Activated T-helper 1 cell treated with anti-CD3 and anti-CD28 coated beads, Interleukin-12 subunit alpha, Interleukin-12 subunit beta, Interleukin-2, Interleukin-4 antibody, amounts not matched to agents 30 ng/mL and 10 ng/mL and 1 ng/mL, durations not matched to agents 14 hours and 24 hours and 36 hours (primary cell): ENCODE measurements at places on chromosomes 5 and 9. TPM values are rescaled to one million over a fixed set of nuclear protein-coding genes. Genes with fewer than 3 reads are reported as not detected.

DNA sequence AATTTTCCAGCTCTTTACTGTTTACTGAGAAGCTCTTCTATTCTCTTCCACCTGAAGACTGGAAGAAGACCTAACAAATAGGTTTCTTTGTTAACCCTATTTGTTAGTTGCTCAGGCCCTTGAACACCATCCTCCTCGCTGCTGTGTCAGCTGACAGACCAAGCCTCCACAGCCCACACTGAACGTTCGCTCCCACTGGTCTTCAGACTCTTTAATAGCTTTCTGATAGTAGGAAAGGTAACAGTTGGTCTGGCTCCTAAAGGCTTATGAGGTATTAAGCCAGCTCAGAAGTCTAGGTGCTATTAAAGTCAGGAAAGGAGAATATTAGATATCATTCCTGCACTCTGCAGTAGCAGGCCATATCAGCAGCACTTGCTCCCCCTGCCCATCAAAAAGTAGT is 23.3 kb upstream of the F2R start:
- peaks cover 49% of the 10 kb centered on the region for H3K36me3 ChIP-seq
- H3K27me3 ChIP-seq, result no peaks in the 10 kb centered on the region
- H3K4me1 ChIP-seq, result peaks cover 45% of the 10 kb centered on the region
- no peak for DNase-seq
- no peak overlapping the region for H3K27ac ChIP-seq

GRCh38 chr9:132651259-132651658 is 18.5 kb downstream of the DDX31 start:
- H3K27ac ChIP-seq, result no peak overlapping the region
- no peaks in the 10 kb centered on the region for H3K27me3 ChIP-seq
- no peak for DNase-seq
- H3K36me3 ChIP-seq, result peaks cover 35% of the 10 kb centered on the region
- H3K4me1 ChIP-seq, result peaks cover 16% of the 10 kb centered on the region

DNA sequence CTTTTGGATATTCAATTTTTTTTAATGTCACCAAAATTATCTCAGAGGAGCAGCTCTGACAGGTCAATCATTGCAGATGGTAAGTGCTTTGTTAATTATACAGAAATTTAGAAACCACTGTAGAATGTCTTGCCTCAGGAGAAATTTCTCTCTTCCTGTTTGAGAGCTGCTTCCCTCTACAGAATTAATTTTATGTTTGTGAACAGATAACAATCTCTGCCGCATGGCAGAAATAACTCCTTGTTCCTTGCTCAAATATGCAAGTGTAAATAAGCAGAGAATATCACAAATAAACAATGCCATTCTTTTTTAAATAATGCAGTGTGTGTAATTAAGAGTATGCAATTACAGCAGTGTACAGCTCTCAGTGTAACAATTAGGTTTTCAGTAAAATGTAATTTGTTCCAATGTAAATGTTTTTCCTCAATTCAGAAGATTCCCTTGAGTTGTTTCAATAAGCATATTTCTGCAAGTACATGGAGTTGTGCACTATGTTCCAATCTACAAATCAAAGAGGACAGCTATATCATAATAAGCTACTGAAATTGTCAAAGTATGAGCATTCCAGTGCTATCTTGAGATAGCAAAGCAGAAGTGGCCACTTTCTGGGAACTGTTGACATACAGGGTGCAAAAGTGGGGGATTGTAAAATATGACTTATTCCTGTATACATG is 1012.8 kb downstream of the MAT2B start:
- no peak overlapping the region for H3K4me3 ChIP-seq
- H3K27ac ChIP-seq, result no peak overlapping the region
- no peak for DNase-seq
- H3K36me3 ChIP-seq, result no peaks in the 10 kb centered on the region
- no peaks in the 10 kb centered on the region for H3K27me3 ChIP-seq
- H3K4me1 ChIP-seq, result no peaks in the 10 kb centered on the region

PCYOX1L gene
- total RNA-seq, result 21.9 and 23.4 TPM in 2 replicates

- DNase-seq, result no peak
- H3K27ac ChIP-seq, result no peak overlapping the region
- H3K4me1 ChIP-seq, result no peaks in the 10 kb centered on the region
- H3K36me3 ChIP-seq, result no peaks in the 10 kb centered on the region
Observed at GRCh38 chr5:150860246-150860821, 14.0 kb downstream of the IRGM start.

- H3K27me3 ChIP-seq, result no peaks in the 10 kb centered on the region
- no peaks in the 10 kb centered on the region for H3K36me3 ChIP-seq
- no peak overlapping the region for H3K27ac ChIP-seq
Observed at GRCh38 chr9:79151791-79152190, 420.0 kb upstream of the TLE4 start.

DNA sequence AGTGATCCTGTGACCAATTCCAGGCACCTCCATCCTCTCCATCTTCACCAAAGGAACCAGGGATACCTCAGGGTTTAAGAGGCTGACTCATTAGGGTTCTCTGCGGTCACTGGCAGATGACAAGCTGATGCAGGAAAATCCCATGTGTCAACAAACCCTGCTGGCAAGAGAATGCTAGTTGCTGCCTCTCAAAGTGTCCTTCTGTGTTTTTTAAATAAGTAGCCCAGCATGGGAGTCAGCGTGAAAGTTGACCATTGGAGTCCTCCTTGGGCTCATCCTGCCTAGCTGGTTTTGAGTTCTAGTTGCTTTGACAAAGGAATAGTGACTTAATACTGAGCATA is 200.2 kb downstream of the SLIT3 start:
- no peak for DNase-seq
- peaks cover 1% of the 10 kb centered on the region for H3K27me3 ChIP-seq
- H3K4me1 ChIP-seq, result no peaks in the 10 kb centered on the region
- no peaks in the 10 kb centered on the region for H3K36me3 ChIP-seq

GRCh38 chr9:138009016-138009802 is 131.6 kb downstream of the CACNA1B start:
- no peak overlapping the region for H3K4me3 ChIP-seq
- H3K27ac ChIP-seq, result no peak overlapping the region
- no peak for DNase-seq
- no peaks in the 10 kb centered on the region for H3K27me3 ChIP-seq
- no peaks in the 10 kb centered on the region for H3K4me1 ChIP-seq

KIF12 gene
- total RNA-seq, result not detected in 2 replicates

ZNG1F gene
- total RNA-seq, result 11.0 and 12.6 TPM in 2 replicates

GRCh38 chr9:12874395-12874794 is 99.6 kb downstream of the LURAP1L start:
- H3K36me3 ChIP-seq, result no peaks in the 10 kb centered on the region
- H3K27ac ChIP-seq, result no peak overlapping the region
- no peaks in the 10 kb centered on the region for H3K27me3 ChIP-seq
- DNase-seq, result no peak
- H3K4me1 ChIP-seq, result no peaks in the 10 kb centered on the region
